ENCODE measurements at places on chromosomes 6 and 20. TPM values are rescaled to one million over a fixed set of nuclear protein-coding genes. Genes with fewer than 3 reads are reported as not detected.

The KCNK16 gene
- not detected for total RNA-seq

The DBNDD2 gene
- total RNA-seq = 14.8 TPM

The RAB44 gene
- not detected for total RNA-seq

The PRL gene
- not detected for total RNA-seq

The RTF2 gene
- total RNA-seq = 69.4 TPM

The EMILIN3 gene
- total RNA-seq = not detected

The CRIP3 gene
- 1.5 TPM for total RNA-seq

The MCCD1 gene
- total RNA-seq = not detected

The MTFR2 gene
- total RNA-seq = 1.8 TPM

The KCNG1 gene
- not detected for total RNA-seq

The ZNF341 gene
- 6.1 TPM for total RNA-seq

GRCh38 chr6:2575236-2575635 lies 175.5 kb downstream of the MYLK4 start:
- no peak for DNase-seq

- DNase-seq = no peak
Observed at GRCh38 chr6:2665146-2666070, 85.3 kb downstream of the MYLK4 start.

DNA sequence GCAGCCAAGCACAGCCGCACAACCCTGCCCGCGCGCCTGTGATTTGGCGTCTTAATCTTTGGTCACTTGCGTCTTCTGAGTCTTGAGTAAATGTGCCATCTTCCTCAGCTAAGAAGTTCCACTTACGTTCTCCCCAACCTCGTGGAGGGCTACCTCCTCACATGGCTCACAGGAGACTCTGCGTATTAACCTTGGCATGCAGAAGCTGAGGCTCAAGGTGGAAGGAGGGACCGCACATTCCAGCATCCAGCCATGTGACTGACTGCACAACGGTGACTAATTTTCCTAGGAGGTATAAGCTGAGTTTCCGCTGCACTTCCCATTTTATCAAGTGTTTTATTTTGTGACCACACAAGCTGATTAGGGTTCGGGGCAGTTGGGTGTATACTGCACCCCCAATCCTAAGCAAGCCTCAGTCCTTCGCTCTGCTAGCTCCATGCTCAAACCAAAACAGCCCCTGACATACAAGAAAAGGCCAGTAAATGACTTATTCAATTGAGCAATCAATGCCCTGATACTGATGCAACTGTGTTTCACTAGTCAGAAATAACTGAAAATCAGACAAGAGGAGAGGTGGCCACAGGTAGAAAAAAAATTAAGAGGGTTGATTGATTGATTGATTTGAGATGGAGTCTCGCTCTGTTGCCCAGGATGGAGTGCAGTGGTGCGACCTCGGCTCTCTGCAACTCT lies 7.0 kb downstream of the BEND3 start:
- DNase-seq = no peak

- DNase-seq = no peak
Observed at GRCh38 chr6:21887231-21888185, 294.0 kb downstream of the SOX4 start.

- no peak for DNase-seq
Observed at GRCh38 chr6:8157839-8158238, 55.5 kb upstream of the EEF1E1 start.

GRCh38 chr20:4252005-4252404 lies 236.6 kb upstream of the RNF24 start:
- no peak for DNase-seq

GRCh38 chr6:153208706-153209105 lies 77.6 kb upstream of the RGS17 start:
- DNase-seq = no peak

GRCh38 chr20:62404761-62405107 lies 2.4 kb downstream of the CABLES2 start:
- no peak for DNase-seq

DNA sequence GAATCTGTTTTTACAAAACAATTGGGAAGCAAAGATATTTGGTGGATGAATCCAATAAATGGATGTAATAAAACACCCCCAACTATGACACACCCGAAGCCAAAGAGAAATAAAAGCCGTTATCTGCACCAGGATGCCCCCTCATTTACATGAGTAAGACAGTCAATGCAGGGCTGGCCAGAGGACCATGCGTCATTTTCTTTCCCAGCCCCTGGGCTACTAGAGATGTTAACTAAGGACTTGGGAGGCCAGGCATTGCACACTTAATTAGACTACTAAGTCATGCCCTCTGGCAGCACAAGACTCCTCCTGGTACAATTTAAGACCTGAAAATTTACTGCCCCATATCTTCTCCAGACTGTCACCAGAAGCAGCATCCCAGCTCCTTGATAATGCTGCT lies 3.2 kb downstream of the LEMD2 start:
- no peak for DNase-seq

- no peak for DNase-seq
Observed at GRCh38 chr20:18724788-18725464, 88.7 kb upstream of the SCP2D1 start.

DNA sequence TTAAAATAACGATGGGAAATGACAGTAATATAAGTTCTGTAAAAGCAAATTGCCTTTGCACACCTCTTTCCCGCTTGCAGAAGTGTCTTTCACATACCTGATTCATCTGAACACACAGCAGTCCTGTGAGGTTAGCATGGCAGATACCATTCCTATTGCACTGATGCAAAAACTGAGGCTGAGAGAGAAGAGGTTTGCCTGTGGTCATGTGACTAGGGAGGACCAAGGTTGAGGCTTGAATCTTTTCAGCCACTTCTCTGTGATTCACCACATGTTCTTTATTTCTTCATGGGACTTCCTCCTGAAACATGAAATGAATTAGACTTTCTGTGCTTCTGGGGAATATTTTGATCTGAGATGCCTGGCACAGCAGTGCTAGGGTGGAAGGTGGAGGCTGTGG lies 92.9 kb downstream of the VEGFA start:
- DNase-seq = no peak

- no peak for DNase-seq
Observed at GRCh38 chr6:139659196-139659595, 284.7 kb upstream of the CITED2 start.

DNA sequence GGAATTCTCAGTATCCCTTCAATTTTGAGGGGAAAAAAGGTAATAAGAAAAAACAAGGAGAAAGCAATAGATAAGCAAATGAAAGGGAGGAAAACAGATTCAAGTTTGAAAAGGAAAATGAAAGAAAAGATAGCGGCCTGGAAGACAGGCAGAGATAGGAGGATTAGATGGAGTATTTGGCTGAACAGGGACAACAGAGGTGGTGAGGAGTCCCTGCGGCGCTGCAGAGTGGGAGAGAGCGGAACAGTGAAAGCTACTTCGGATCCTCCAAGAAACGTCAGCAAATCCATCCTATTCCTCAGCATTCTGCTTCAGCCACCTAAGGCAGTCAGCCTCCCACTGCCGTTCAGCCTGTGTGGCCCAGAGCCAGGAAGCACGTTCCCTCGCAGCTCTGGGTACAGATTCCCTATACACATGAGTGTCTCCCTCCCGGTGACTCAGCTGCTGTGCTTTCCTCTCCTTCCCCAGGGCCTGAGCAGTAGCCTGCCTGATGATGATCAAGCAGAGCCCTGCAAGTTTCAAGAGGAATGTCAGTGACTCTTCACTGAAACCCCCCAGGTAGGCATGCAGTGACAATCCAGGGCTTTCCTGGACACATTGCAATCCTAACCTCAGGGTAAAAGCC lies 43.4 kb upstream of the CDYL start:
- DNase-seq = no peak

DNA sequence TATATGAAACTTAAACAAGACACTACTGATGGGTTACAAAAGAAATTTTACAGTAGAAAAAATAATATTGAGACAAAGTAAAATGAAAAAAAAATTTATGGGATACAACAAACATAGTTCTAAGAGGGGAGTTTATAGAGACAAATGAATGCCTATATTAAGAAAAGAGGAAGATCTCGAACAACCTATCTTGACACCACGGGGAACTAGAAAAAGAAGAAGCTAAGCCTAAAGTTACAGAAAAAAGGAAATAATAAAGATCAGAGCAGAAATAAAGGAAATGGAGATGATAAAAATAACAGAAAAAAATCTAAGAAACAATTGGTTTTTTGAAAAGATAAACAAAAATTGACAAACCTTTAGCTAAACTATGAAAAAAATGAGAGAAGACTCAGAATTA lies 9.1 kb upstream of the ECHDC1 start:
- DNase-seq = no peak

DNA sequence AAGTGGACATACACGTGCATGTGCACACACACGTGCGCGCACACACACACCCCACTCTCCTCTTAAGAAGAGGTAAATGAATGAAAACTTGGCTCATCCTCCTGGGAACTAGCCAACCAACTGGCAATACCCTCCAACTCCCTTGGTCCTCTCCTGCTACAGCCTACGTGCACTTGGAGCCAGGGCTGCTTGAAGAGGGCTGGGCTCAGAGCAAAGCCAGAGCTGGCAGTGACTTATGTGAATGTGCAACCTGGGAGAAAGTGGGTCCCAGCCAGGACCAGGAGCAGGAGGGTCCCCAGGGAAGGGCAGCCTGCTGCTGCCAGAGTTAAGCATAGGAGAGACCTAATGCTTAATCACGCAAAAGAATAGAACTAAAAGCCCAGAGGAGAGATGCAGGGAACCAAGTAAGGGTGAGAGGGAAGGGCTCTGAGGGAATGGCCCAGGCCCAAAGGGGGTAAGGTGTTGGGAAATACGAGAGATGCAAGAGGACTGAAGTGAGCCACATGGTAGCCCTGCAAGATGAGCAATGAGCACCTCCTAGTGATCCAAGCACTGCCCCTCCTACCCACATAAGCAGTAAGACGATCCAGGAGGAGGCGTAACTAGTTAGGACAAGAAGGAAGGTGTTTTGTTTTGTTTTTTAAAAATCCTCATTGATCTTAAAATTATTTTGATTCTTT lies 24.7 kb downstream of the TRAF3IP2 start:
- DNase-seq = no peak

DNA sequence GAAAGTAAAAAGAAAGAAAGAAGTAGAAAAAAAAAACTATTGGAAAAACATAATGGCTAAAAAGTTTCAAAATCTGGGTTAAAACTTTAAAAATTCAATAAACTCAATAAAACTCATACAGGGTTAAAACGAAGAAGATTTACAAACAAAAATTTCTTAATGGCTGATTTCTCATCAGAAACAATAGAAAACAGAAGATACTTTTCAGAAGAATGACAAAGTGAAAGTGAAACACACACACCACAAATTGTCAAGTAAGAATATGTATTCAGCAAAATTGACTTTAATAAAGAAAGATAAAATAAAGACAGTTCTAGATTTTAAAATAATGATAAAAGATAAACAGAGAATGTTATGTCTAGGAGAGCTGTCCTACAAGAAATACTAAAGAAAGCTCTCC lies 618.9 kb upstream of the GJE1 start:
- no peak for DNase-seq

GRCh38 chr6:41038205-41038604 lies 816 bp downstream of the UNC5CL start:
- no peak for DNase-seq

DNA sequence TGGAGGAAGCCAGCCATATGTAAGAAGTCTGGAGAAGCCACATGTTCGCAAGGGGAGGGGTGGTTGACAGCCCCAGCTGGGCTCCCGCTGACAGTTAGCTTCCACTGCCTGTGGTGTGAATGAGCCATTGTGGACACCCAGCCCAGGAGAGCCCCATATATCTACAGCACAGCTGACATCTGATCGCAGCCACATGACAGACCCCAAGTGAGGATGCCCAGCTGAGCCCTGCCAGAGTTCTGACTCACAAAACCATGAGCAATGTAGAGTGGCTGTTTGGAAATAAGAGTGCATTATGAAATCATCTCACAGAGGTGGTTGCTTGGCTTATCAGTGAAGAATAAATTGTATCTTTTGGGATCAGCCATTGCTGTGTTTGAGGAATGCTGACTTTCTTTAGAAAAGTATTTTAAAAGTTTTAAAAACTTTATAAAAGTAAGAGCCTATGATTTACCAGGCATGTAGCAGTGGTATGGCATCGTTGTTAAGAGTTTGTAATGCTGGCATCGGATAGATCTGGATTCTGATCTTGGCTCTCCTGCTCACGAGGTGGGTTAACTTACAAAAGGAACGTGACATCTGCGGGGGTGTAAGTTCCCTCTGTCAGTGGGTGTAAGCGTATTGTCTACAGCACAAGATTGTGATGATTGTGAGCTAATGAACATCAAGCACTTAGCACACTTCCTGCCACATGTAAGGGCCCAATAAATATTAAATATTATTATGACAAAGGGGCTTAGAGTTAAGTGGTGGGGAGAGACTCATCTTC lies 24.1 kb downstream of the CFAP61 start:
- DNase-seq = no peak
